BE2C (cell line): ENCODE measurements at places on chromosomes 12 and 14.
A peak's percentile ranks its signal among the peaks of the same experiment; 100 is the strongest.

DNA sequence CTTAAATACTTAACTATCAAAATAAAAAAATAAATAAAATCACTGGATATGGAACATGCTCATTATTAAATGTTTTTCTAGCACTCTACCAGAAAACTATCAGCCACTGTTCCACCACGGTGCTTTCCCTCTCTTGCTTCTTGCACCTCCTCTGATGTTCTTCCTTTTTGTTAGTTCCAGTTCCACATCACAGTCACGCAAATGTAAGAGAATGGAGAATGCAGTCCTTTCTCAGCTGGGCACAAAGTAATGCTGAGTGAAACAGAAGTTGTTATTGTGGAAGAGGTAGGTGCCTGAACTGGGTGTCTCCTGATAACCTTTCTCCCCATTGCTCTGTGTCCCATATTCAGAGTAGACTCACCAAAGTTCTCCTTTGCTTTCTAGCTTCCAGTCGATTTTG lies 1116.9 kb upstream of the TMEM132C start:
- DNase-seq, result no peak

- DNase-seq, result peak; percentile 75
These were observed 59.1 kb downstream of the ESR2 start for GRCh38 chr14:64234877-64235651.

GRCh38 chr14:101826351-101826750 lies 64.8 kb downstream of the PPP2R5C start:
- DNase-seq, result no peak

DNA sequence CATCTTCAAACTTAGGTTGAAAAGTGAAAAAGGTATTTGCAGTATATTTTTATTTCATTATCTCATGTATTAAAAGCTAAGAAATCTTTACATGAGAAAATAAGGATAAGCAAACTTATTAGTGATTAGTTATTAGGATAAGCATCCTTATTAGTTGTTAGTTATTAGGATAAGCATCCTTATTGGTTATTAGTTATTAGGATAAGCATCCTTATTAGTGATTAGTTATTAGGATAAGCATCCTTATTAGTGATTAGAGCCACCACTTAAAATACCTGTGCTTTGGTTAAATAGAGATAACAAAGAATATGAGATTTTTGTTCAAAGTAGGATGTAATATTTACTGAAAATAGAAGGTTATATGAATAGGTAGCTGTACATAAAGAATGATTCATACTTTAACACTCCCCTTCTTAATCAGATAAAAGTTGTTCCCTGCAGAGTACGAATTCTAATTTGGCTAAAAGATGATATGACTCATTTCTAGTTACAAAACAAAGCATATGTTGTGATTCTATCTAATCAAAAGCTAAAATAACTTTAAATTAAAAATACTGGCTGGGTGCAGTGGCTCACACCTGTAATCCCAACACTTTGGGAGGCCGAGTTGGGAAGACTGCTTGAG lies 56.4 kb downstream of the KDM5A start:
- DNase-seq, result no peak

- DNase-seq, result no peak
These were observed 880.9 kb downstream of the NRXN3 start for GRCh38 chr14:79050787-79051727.

- no peak for DNase-seq
These were observed 83.0 kb upstream of the ZDHHC17 start for GRCh38 chr12:76680940-76681339.

DNA sequence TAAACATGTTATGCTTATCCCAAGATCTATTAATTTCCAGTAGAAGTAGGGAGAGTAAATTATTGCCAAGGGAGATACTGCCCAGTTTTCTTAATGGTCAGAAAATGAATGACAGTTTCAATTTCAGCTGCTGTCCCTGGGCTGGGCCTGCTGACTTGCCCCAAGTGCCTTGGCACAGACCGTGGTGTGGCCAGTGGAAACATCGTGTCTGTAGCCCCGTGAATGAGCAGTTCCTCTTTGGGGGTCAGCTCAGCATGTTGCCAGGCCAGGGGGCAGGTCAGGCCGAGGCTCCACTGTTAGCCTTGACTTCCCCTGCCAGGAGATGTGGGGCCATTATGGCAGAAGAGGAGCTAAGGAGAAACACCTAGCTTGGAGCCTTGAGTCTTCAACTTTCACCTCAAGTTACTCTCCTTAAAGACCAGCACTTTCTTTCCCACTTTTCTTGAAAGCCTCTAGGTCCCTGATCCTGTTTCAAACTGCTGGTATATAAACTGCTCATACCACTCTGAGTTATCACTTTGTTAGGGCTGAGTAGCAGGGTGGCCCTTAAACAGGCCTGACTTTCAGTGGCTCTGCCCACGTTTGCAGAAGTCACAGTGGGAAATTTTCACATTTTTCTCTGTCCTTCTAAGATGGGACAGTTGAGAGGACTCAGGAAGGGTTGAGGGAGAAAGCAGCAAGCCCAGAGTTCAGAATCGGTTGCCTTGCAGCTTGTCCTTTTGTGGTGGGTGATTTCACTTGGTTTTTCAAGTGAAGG lies 73.2 kb downstream of the SUSD6 start:
- DNase-seq, result no peak

DNA sequence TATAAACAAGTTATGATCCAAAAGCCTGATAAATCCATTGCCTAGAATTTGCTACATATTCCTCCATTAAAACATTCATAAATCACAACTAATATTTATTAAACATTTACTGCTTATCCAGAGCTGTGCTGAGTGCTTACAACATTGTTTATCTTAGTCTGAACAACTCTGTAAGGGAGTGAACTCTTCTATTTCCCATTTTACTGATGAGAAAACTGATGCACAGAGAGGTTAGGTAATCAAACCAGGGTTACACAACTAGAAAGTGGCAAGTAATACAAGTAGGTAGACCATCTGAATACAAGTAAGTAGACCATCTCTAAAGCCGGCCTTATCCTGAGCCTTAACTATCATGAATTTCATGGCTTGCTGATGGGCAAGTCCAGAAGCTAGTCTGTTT lies 39.5 kb downstream of the WASHC3 start:
- no peak for DNase-seq

DNA sequence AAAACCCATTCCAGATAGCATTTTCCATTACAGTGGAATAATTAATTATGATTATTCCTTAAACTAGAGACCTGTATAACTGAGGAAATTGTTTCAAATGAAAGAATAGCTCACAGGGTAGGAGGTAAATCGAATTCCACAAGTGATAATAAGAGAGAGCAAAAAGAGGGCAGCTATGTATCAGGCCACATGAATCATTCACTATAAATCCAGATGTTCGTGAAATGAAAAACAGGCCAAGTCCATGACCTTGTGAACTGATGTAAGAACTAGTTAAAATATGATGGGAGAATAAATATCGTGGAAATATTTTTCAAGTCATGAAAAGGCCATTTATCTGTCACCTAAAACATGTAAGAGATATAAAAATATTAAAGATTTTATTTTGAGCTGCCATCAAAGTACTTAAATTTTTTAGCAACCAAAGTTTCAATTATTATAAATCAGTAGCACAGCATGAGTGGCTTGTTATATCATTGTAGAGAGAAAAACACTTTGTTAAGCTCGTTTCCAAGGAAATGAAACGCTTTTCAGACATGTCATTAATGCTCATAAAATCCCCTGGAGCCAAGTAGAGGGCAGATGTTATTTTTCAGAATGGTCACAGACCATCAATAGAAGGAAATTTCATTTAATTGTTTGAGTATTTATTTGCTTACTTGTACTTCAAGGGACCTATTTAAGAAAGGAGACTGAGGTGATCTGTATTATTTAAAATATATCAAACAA lies 120.6 kb upstream of the CDKN3 start:
- DNase-seq, result no peak

GRCh38 chr12:575948-576614 lies 87.2 kb downstream of the NINJ2 start:
- DNase-seq, result peak; percentile 86

DNA sequence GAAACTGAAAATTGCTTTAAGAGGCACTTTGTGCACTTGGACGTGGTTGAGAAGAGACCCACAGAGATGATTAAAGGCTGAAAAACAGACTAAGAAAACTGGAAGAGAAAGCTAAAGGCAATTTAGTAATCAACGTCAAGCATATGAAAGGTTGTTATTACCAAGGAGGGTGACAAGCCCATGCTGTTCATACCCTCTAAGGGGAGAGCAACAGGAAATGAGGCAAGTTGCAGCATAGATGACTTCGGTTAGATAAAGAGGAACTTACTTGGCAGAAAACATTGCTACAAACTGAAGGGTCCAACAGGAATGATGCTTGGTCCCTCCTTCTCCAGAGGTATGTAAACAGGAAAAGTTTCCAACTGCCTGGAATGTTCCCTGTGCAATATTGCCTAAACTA lies 107.8 kb downstream of the DUSP6 start:
- no peak for DNase-seq

- no peak for DNase-seq
These were observed 27.4 kb upstream of the TSPAN9 start for GRCh38 chr12:3049611-3050249.

DNA sequence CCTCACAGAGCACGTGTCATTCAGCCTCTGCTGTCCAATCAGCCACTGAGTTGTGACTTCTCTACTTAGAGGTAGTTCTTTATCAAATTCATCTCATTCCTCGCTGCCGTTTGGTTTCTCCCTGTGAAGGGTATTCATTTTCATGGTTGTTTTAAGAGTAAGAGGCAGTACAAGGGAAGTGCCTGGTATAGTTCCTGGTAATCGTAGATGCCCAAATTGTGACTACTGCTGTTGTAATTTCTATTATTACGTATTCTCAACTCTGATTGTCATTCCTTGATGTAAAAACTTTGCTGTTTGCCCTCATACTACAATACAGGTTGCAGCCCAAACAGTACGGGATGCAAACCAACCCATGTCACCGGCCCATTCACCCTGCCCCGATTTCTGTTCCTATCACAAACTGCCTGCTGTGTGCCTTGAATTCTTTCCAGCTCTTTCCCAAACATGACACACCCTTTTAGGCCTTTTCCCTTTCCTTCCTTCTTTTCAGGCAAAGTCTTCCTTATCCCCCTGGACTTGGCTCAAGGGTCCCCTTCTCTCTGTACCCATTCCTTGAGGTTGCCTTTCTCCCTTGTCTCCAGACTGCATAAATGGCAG lies 93.0 kb downstream of the SLC25A47 start:
- DNase-seq, result no peak

- DNase-seq, result no peak
These were observed 44.8 kb upstream of the PTHLH start for GRCh38 chr12:28017126-28017872.

DNA sequence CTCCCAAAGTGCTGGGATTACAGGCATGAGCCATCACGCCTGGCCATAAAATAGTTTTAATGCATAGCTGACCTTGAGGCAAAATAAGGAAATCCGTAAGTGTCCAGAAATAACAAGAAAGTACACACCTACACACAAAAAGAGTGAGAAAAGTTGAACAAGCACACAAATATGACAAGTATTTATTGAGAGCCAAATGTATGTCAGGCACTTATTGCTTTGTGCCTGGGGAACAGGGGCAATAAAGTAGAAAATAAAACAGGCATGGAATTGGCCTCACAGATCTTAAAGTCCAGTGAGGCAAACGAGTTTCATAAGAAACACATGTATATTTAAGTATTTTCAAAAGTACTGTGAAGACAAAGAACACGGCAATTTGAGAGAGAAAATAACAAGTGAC lies 103.7 kb downstream of the ERGIC2 start:
- DNase-seq, result no peak

- DNase-seq, result no peak
These were observed 90.6 kb upstream of the PWP1 start for GRCh38 chr12:107594995-107595394.

- no peak for DNase-seq
These were observed 6.5 kb upstream of the VTI1B start for GRCh38 chr14:67680941-67681340.

DNA sequence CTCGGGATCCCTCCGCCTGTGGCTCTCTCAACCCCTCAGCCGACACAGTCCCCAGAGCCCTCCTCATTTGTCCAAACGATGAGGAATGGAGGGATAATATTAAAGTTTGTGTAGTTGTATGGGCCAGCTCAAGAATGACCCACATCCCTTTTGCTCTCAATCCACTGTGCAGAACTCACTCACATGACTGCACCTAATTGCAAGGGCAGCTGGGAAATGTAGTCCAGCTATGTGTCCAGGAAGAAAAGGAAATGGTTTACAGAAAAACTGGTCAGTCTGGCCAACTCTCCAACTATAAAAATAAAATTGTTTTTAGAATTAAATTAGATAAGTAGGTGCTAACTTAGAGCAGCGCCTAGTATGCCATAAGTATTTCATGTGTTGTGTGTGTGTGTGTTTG lies 66.6 kb downstream of the GALNT8 start:
- no peak for DNase-seq

GRCh38 chr14:83632375-83632774 lies 1897.6 kb upstream of the FLRT2 start:
- DNase-seq, result no peak

GRCh38 chr12:91053951-91054715 lies 3.7 kb downstream of the KERA start:
- DNase-seq, result no peak

- no peak for DNase-seq
These were observed 10.5 kb upstream of the OAS2 start for GRCh38 chr12:112967858-112968257.

GRCh38 chr12:122081083-122081696 lies 2.6 kb downstream of the MLXIP start:
- no peak for DNase-seq

DNA sequence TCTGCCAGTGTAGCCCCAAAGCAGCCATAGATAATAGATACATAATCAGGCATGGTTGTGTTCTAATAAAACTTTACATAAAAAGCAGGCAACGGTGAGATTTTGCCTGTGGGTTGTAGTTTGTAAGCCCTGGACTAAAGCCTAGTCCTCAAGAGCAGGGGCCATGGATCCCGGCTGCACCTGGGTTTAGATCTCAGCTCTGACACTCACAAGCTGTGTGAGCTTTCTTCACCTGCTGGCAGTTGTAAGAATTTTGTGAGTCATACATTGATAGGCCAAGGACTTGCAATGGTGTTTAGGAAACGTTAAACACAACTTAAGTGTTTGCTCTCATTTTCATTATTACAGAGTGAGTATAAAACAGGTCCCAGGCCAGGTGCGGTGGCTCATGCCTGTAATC lies 395.8 kb upstream of the TBX3 start:
- no peak for DNase-seq

DNA sequence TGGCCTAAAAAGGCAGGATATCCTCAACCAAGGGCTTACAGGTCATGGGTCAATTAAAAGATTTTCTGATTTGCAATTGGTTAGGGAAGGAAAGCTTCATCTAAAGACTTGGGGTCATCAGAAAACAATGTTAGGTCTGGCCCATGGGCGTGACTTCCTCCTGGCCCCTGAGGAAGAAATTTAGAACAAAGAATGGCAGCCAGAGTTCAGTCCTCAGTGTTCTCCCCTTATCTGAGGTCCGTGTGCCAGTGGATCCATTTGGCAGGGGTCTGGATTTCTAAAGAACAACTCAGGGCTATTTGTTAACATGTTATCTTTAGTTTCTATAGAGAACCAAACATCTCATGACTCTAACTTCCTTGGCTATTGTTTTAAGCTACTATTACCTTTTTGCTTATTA lies 27.8 kb upstream of the NFYB start:
- DNase-seq, result no peak
